ENCODE measurements at places on chromosomes 12 and 14.

- DNase-seq: no peak
Observed at GRCh38 chr12:118059341-118060191, 1.4 kb downstream of the WSB2 start.

GRCh38 chr12:15220451-15220850 is 766 bp downstream of the RERG start:
- no peak for DNase-seq

GRCh38 chr12:45490232-45490881 is 239.1 kb upstream of the ARID2 start:
- no peak for DNase-seq

GRCh38 chr12:50690925-50691324 is 73.0 kb upstream of the ATF1 start:
- DNase-seq: no peak

DNA sequence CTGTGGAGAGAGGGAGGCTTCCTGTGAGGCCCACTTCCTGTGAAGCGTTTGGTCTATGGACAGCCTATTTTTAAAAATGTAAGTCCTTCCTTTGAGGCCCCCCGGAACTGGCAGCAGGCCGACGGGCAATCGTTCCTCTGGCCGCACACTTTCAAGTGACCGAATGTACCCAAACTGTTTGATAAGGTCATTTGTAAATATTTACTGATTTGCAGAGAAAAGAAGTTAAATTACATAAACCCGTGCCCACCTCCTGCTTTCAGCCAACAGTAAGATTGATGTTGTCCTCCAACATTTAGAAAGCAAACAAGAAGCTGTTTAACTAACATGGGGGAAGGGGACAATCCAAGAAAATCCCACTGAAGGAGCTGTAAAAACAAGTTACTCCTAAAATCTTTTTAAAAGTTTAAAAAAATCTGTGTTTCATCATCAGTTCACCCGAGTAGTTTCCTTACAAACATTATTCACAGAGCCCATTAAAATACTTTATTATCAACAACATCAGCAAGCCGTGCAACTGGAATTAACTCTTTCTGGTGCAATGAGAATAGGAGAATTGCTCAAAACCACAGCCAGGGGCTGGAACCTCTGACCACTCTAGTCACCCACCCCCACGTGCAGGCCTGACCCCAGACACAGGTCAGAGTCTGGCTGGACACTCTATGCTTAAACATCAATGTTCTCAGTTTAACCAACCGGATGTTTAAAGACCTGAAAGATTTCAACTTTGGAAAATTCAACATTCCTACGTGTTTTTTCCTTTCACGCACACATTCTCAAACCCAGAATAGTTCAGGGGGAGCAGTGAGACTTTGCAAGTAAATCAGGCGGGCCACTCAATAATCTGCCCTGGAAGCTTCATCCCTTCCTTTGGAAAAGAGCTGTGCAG is 65.3 kb downstream of the FOXN3 start:
- DNase-seq: no peak

All from NCI-H1694 (cell line).